Suppressor macrophage treated with lipopolysaccharide for 4 hours (primary cell): ENCODE measurements at places on chromosomes 11 and 22.

GRCh38 chr11:10751581-10751940 is 515 bp downstream of the CTR9 start:
- DNase-seq = no peak

GRCh38 chr11:63641727-63642126 is 27.5 kb upstream of the PLAAT3 start:
- peak; percentile 18 for DNase-seq

DNA sequence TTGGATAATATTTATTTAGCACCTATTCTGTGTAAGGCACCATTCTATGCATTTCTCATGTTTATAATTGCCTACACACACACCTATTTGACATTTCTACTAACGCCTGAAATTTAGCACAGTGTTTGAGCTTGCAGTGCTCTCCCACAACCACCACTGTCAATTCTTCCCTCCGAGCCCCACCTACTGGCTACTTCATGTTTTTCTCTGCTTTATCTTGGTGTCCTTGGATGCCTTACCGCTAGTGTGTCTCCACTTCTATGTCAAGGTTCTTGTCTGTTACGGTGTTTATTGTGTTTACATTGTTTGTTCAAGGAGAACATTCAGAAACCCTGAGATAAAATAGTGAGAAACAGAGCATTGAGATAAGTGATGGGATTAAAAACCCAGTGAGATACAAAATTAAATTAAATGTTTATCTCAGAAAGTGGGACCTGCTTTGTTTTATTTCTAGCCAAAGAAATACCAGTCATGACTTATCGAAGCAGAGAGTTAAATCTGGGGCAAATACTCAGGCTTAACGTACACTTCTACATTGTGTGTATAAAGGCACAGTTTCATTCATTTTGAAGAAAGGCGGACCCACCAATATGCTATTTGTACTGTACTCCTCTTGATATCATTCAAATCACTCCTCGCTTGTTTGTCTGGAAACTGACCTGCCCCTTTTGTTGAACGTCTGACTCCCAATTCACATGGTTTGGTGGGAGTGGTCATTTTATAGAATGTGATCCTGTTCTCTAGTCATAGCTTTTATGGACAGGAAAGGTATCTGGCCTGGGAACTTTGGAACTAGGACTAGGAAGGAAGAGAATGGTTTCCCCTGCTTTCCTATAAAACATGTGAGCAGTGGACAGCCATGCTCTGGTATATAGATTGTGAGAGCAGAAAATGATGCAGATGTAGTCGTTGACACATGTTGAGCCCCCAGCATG is 39.2 kb upstream of the SLC36A4 start:
- peak; percentile 27 for DNase-seq

- no peak for DNase-seq
Measured at GRCh38 chr11:78840200-78840599, 265.5 kb upstream of the NARS2 start.

DNA sequence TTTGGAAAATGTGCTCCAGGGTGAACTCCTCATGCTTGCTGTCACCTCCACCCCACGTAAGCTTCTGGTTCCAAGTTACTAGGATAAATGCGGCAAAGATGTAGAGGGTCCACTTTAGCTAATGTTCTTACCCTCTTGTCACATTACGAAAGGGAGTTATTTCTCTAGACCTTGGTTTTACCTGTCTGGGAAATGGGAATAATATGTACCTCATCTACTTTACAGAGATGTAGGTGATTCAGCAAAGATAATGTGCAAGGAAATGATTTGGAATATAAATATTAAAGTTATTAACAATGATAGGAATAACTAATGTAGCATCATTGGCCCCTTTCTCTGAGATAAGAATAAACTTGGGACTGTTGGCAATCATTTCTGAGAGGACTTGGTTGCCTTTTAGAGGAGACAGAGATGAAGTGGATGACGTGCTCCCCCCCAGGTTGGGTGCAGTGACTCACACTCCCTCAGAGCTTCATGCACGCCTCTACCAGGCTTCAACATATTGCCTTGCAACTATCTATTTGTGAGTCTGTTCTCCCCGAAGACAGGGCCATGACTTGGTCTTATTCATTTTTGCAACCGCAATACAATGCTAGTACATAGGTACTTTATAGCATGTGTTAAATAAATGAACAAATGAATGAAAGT is 97.1 kb downstream of the ME3 start:
- DNase-seq = no peak

DNA sequence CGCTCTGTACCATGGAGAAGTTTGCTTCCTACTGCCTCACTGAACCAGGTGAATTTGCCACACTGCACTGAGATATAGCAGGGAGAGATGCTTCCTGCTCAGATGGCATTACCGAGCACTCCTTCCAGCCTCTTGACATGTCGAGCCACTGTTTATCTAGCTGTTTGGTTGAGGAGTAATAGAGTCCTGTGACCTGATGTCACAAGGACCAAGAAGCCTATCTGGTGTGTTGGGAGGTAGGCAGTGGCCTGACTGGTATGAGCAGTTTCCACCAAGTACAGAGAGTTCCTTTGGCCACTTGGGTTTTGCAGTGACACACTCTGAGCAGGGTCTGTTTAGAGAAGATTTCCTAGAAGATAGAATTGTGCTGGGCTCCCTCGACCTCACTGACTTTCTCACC is 5.2 kb downstream of the ACAD8 start:
- no peak for DNase-seq
